ENCODE measurements at places on chromosomes 11 and 22.

- DNase-seq: no peak
Observed at GRCh38 chr11:121081321-121081720, 19.7 kb upstream of the TECTA start.

GRCh38 chr22:24975125-24975640, 22.7 kb downstream of the KIAA1671 start:
- DNase-seq: no peak

- DNase-seq: no peak
Observed at GRCh38 chr11:118602331-118602730, 5.1 kb upstream of the PHLDB1 start.

- DNase-seq: peak; percentile 7
Observed at GRCh38 chr22:35204807-35205775, 52.2 kb upstream of the HMGXB4 start.

DNA sequence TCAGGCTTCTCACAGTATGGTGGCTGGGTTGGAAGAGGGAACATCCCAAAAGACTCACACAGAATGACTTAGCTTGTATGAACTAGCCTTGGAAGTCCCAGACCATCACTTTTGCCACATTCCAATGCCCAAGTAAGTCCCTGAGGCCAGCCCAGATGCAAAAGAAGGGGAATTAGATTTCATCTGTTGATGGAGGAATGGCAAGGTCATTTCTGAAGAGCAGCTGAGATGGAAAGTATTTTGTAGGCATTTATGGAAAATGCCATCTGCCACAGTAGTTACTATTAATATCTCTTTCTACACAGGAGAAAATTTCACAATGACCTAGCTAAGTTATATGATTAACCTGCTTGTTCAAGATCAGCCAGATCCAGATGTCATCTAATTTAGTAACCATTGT, 58.8 kb downstream of the ENDOD1 start:
- DNase-seq: no peak

DNA sequence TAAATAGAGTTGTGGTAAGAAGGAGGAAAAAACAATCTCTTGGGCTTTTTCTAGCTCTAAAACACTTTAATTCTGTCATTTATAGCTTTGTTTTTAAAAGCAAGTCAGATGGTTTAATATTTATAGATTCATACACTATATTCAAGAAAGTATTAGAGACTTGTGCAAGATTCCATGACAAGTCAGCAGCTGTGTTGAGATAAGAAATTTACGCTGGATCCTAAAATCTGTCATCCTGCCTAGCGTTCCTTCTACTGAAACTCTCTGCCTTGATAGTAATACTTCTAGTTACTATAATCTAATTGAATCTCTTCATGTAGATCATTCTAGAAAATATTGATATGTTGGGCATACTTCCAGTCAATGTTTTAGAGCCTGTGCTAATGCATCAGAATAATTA, 721.8 kb downstream of the CNTN5 start:
- no peak for DNase-seq

DNA sequence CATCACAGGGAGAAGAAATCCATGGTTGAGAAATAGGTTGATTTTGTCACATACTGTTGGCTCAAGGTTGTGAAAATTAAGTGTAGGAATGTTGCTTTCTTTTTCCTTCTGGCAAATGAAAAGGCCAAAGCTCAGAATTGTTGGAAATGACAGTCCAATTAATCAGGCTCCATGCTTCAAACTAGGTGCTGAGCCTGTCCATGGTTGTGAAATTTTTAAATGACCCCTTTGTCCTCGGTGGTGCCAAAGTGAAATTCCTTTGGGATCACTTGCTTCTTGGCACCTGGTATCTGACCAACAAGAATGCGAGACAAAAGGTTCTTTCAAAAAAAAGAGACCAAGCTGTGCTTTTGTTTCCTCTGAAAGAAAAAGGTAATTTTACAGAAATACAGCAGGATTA, 451.9 kb downstream of the ETS1 start:
- DNase-seq: no peak

DNA sequence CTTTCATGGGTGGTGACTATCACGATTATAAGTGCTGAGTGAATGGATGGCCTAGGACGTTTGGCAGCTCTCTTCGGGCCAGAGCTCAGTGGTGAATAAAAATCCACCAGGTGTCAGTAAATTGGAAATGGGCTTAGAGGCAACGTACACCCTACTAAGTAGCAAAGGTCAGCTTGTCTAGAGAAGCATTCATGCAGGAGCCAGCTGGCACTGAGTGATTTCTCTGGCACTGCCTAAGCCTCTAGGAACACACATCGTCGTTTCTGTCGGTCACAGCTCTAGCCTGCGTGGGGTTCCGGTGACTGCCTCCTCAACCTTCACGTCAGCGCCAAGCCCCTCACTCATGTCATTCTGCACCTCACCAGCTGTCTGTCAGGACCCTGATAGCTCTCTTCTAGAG, 192.4 kb upstream of the NTM start:
- DNase-seq: no peak

GRCh38 chr11:8178297-8178696, 9.5 kb upstream of the RIC3 start:
- DNase-seq: no peak

- DNase-seq: no peak
Observed at GRCh38 chr11:18498039-18498438, 28.7 kb downstream of the TSG101 start.

GRCh38 chr11:6604081-6604626, 580 bp downstream of the ILK start:
- DNase-seq: no peak

DNA sequence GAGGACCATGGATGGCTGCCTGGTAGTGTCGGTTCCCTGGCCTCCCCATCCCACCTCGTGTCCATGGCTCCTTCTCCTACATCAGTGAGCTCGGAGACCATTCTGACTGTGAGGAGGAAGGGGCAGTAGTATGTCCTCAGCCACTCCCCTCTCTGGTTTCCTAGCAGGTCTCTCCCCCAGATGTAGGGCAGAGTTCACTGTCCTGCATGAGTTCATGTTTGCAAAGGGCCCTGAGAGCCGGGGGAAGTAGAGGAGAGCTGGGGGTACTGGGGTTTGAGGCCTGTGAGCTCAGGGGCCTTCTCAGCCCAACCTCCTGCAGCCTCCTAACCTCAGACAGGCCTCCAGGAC, 18.4 kb upstream of the ST3GAL4 start:
- no peak for DNase-seq

- no peak for DNase-seq
Observed at GRCh38 chr22:20008221-20008995, 8.2 kb downstream of the ARVCF start.

GRCh38 chr11:132347156-132348090, 977.0 kb downstream of the NTM start:
- no peak for DNase-seq

DNA sequence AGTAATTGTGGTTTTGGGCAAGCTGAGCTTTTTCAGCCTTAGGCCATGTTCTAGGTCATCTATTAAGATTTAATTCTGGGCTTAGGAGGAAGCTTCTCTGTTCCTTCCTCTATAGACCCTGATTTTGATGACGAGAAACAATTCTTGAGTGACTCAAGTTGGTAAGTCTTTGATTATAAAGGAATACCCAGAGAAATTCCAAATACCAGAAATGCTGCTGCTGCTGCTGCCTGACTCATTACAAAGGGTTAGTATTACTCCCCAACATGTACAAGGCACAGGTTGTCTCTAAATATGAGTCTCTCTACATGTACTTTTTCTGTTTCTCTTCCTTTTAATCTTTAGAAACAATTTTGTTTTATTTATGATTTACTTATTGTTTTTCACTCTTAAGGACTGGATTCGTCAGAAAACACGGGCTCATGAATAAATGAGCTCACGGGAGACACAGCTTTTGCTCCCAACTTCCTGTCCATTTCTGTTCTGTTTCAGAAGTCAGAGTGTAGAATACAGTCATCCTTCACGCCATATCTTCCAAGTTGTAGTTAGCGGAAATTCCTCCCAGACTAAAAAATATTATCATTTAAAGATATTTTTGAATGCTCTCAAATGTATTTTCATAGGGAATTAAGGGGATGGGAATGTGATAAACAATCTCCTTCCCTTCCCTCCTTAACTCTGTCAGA, 31.8 kb upstream of the RBMXL2 start:
- no peak for DNase-seq

DNA sequence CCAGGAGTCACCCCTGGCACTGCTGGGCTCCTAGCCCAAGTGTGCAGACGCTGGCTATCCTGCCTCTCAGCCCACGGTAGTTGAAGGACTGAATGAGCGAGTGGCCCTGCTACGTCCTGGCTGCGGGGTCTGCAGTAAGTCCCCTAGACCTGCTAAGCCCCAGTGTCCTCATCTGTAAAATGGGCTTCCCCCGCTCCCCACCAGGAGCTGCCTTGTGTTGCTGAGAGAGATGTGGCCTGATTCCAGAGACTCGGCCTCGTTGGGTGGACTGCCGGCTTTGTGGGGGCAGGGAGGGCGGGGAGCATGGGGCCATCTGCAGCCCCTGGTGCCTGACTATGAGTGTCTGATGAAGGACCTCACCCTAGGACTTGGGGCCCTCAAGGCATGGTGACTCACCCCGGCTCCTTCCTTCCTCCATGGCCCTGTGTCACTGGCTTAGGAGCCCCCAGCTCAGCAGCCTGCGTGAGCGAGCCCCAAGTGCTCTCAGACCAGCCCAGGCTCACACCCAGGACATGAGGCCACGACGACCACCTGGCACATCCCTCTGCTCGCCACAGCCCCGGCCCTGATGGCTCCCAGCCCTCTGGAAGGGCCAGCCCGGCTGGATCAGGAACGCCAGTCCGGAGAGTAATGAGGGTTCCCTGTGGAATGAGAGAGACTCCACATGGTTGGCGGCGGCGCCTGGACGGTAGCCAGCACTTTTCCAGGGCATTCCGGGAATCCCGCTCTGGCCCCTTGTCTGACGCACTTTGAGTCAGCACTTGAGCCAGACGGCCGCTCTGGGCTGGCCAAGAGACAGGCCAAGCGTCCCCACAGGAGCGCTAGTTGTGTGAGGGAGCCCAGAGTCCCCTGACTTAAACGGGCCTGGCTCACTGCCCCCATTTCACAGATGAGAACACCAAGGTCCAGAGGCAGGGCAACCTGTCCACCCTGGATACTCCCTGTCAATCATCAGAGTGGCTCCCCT, 50.5 kb upstream of the SHISAL1 start:
- no peak for DNase-seq
